ENCODE measurements at places on chromosomes 1 and 21. TPM values are rescaled to one million over a fixed set of nuclear protein-coding genes. Genes with fewer than 3 reads are reported as not detected.

Gene DHDDS
- total RNA-seq: 23.4 TPM

Gene LORICRIN
- total RNA-seq: not detected

Gene LAPTM5
- total RNA-seq: 0.28 TPM

Gene CCDC190
- not detected for total RNA-seq

Gene MYOG
- not detected for total RNA-seq
